Esophagus squamous epithelium (tissue), 5 donors: ENCODE measurements at places on chromosomes 3 and 15.

DNA sequence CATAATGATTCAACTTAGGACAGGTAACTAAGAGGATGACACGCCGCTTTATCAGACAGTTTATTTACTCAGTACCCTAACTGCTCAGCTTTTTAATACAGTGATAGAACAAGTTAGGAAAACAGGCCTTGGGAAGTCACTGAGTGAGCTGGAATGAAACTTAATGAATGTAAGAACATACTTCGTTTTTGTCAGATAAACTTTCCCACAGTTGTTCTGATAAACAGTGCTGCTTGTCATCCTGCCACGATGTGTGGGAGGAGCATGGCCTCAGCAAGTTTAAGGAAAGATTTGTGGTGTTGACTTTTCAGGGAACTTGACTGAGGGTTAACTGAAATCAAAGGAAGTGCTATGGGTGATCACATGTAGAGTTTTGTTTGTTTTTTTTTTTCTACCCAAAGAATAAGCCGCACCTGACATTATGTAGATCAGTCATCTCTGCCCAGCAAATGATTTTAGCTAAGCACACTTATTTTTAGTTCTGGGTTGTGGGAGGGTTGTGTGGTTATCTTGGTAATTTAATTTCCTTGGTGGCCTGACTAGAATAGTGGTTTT is 5.6 kb upstream of the P2RY14 start:
- no peaks in the 10 kb centered on the region for H3K27me3 ChIP-seq
- peaks cover 9% of the 10 kb centered on the region for H3K4me1 ChIP-seq
- H3K27ac ChIP-seq: peak overlapping the region; percentile 26
- no peak overlapping the region for H3K4me3 ChIP-seq
- DNase-seq: no peak

DNA sequence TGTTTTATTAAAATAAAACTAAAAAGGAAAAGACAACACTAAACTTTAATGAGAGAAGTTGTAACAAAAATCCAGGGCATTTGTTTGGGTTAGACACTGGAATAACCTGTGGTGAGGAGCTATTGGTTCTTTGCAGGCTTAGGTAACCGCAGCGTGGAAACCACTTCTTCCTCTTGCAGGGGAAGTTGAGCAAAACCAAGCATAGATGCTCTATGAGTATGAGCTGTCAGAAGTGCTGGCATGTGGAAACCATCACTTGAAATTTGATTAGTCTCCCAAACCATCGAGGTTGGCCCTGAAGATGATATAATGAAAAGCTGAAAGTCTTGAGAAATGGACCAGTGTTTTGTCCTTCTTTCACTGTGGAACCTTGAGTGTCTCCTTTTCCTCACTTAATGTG is 127.1 kb upstream of the RBMS3 start:
- H3K27me3 ChIP-seq: no peaks in the 10 kb centered on the region
- no peak overlapping the region for H3K27ac ChIP-seq
- H3K36me3 ChIP-seq: no peaks in the 10 kb centered on the region
- H3K4me1 ChIP-seq: no peaks in the 10 kb centered on the region
- no peak overlapping the region for H3K4me3 ChIP-seq

DNA sequence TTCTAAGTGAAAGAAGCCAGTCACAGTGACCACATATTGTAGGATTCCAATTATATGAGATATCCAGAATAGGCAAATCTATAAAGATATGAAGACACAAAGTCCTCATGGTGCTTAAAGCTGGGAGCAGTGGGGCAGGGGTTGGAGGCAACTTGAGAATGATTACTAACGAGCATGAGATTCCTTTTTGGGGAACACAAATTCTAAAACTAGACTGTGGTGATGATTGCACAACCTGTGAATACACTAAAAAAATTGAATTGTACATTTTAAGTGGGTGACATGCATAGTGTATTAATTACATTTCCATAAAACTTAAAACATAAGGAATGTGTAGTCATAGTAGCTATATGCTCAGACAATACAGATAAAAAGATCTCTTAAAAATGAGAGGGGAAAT is 103.2 kb downstream of the DPH6 start:
- DNase-seq: no peak
- no peak overlapping the region for H3K27ac ChIP-seq
- H3K36me3 ChIP-seq: no peaks in the 10 kb centered on the region
- no peaks in the 10 kb centered on the region for H3K4me1 ChIP-seq
- no peaks in the 10 kb centered on the region for H3K27me3 ChIP-seq

- no peak overlapping the region for H3K27ac ChIP-seq
- no peaks in the 10 kb centered on the region for H3K27me3 ChIP-seq
- H3K4me3 ChIP-seq: no peak overlapping the region
- DNase-seq: no peak
Observed at GRCh38 chr3:196175722-196176121, 35.5 kb downstream of the ZDHHC19 start.

GRCh38 chr3:138947495-138948121 is 591 bp downstream of the FOXL2NB start:
- H3K4me3 ChIP-seq: no peak overlapping the region
- DNase-seq: no peak
- H3K27ac ChIP-seq: no peak overlapping the region
- peaks cover 51% of the 10 kb centered on the region for H3K4me1 ChIP-seq
- H3K36me3 ChIP-seq: no peaks in the 10 kb centered on the region

GRCh38 chr3:172153335-172153861 is 114.0 kb downstream of the FNDC3B start:
- H3K4me3 ChIP-seq: no peak overlapping the region
- DNase-seq: peak; percentile 14
- H3K36me3 ChIP-seq: no peaks in the 10 kb centered on the region
- no peaks in the 10 kb centered on the region for H3K27me3 ChIP-seq

GRCh38 chr3:59919586-59919985 is 869.8 kb upstream of the CFAP20DC start:
- no peaks in the 10 kb centered on the region for H3K36me3 ChIP-seq
- no peak overlapping the region for H3K4me3 ChIP-seq
- H3K27me3 ChIP-seq: no peaks in the 10 kb centered on the region
- H3K4me1 ChIP-seq: no peaks in the 10 kb centered on the region
- no peak overlapping the region for H3K27ac ChIP-seq

DNA sequence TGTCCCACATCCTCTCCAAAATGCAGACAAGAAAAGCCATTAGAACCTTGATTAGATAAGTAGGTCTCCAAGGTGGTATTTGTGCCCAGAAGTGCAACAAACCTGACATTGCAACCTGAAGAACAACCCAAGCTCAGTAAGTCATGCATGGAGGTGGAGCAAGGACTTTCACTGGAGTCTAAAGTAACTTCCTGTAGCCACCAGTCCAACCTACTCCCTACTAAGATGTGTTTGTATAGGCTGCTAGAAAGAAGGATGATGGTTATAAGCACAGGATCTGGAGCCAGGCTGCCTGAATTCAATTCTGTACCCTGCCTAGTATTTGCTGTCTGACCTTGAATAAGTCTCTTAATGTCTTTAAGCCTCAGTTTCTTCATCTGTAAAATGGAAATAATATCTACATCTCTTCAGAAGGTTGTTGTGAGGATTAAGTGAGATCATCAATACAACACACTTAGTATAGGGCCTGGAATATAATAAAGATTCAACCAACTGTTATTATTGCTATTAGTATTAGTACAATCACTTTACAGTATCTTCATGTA is 32.3 kb downstream of the HDC start:
- DNase-seq: no peak
- no peak overlapping the region for H3K4me3 ChIP-seq
- H3K27me3 ChIP-seq: no peaks in the 10 kb centered on the region
- no peaks in the 10 kb centered on the region for H3K36me3 ChIP-seq
- no peaks in the 10 kb centered on the region for H3K4me1 ChIP-seq

DNA sequence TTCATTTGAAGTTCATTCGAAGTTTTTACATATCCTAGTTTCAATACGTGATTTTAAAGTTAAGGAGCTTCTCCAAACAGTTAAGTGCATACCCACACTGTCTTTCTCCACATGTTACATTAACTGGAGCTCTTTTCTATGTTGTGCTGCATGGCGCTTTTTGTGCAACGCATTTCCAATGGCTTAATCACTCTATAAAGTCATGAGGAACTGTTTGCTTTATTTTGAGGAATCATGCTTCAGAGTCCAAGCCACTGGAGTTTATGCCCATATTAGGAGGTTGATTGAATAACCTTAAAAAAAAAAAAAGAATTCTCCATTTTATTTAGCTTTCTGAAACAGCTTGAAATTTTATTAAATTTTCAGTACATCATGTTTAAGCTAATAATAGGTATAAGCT is 109.4 kb upstream of the MBNL1 start:
- H3K27me3 ChIP-seq: no peaks in the 10 kb centered on the region
- DNase-seq: no peak
- H3K36me3 ChIP-seq: no peaks in the 10 kb centered on the region

GRCh38 chr3:70856414-70857162 is 544.1 kb upstream of the MDFIC2 start:
- no peaks in the 10 kb centered on the region for H3K36me3 ChIP-seq
- no peaks in the 10 kb centered on the region for H3K27me3 ChIP-seq
- no peaks in the 10 kb centered on the region for H3K4me1 ChIP-seq
- DNase-seq: no peak
- no peak overlapping the region for H3K4me3 ChIP-seq

DNA sequence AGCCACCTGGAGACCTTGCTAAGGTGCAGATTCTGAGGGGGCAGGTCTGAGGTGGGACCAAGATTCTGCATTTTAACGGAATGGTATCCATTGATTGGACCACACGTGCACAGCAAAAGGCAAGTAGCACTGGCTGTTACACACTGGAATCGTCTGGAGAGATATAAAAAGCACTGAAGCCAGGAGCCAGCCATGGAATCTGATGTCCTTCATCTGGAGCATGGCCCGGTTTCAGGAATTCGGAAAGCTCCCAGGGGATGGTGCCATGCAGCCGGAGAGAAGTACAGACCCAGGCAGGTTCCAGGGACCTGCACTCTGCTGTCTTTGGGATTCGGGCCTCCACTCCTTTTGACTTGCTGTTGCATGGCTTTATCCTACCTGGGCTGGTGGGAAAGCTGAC is 28.8 kb upstream of the PRR20G start:
- no peak for DNase-seq
- H3K27ac ChIP-seq: no peak overlapping the region
- H3K4me3 ChIP-seq: no peak overlapping the region
- H3K27me3 ChIP-seq: no peaks in the 10 kb centered on the region

- no peaks in the 10 kb centered on the region for H3K4me1 ChIP-seq
- H3K36me3 ChIP-seq: no peaks in the 10 kb centered on the region
- no peak overlapping the region for H3K27ac ChIP-seq
- no peak overlapping the region for H3K4me3 ChIP-seq
- DNase-seq: no peak
- H3K27me3 ChIP-seq: no peaks in the 10 kb centered on the region
Observed at GRCh38 chr3:16433701-16434151, 79.8 kb downstream of the RFTN1 start.

DNA sequence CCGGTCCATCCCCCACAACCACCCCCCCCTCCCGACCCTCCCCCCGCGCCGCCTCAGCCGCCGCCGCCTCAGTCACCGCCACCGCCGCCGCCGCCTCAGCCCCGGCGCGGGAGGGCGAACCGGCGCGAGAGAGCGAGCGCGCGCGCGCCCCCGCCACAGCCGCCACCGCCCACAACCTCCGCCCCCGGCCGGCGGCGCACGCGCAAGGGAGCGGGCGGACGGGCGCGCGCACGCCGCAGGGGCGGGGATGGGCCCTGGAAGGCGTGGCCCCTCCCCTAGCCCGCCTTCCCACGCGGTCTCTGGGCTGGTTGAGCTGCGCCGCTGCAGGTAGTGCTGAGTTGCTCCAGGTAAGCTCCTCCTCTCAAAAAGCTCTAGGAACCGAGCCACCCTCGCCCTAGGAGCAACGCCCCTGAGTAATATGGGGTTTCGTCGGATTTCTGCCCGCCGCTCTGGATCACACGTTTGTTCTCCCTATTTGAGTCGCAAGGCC is at the start of gene TMCC1:
TMCC1 (minus strand) TSS at position 131 of the 490 bp plus-strand sequence.
- H3K4me3 ChIP-seq: peak within 1 kb of the TSS; percentile 91
- H3K36me3 ChIP-seq: no peaks in the 10 kb centered on the region
- H3K27me3 ChIP-seq: no peaks in the 10 kb centered on the region

GRCh38 chr3:45640091-45640507 is 45.5 kb downstream of the LIMD1 start:
- peaks cover 61% of the 10 kb centered on the region for H3K4me1 ChIP-seq
- H3K36me3 ChIP-seq: peaks cover 6% of the 10 kb centered on the region
- no peak overlapping the region for H3K4me3 ChIP-seq
- H3K27me3 ChIP-seq: no peaks in the 10 kb centered on the region
- H3K27ac ChIP-seq: no peak overlapping the region
- DNase-seq: no peak

- H3K36me3 ChIP-seq: no peaks in the 10 kb centered on the region
- no peak overlapping the region for H3K27ac ChIP-seq
- H3K27me3 ChIP-seq: no peaks in the 10 kb centered on the region
- no peak for DNase-seq
Observed at GRCh38 chr15:66670762-66671580, 31.1 kb upstream of the SMAD6 start.

DNA sequence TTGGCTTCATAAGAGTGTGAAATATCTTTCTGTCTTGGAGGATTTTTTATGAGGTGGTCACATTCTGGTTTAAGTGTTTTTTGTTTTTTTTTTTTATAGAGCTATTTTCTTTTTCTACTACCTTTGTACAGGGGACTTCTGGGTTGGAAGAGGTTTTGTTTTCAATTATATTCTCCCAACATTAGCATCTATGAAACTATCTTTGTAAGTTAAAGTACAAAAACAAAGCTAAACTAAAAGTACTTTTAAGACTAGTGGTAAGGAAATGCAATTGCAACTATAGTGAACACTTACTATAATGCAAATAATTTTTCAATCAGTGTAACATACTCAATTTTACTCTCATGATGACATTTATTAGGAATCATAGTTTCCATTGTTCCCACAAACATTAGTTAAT is 688.2 kb downstream of the SI start:
- no peak for DNase-seq
- H3K27me3 ChIP-seq: no peaks in the 10 kb centered on the region
- no peaks in the 10 kb centered on the region for H3K4me1 ChIP-seq
- no peaks in the 10 kb centered on the region for H3K36me3 ChIP-seq
- no peak overlapping the region for H3K4me3 ChIP-seq

DNA sequence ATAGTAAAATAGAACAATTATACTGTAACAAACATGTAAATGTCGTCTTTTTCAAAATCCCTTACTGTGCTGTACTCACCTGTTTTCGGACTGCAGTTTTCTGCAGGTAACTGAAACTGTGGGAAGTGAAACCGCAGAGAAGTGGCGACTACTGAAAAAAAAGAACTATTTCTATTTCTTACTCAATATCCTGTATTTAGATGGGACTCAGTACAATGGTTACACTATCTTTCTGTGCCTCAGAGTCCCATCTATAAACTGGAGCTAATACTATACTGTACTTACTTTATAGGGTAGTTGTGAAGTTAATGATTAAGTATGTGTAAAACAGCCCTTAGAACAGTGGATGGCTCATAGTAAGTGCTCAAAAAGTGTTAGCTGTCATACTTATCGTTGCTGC is 14.3 kb upstream of the P2RY12 start:
- no peak for DNase-seq
- no peak overlapping the region for H3K27ac ChIP-seq
- H3K4me3 ChIP-seq: no peak overlapping the region
- no peaks in the 10 kb centered on the region for H3K27me3 ChIP-seq
- no peaks in the 10 kb centered on the region for H3K4me1 ChIP-seq

- no peaks in the 10 kb centered on the region for H3K36me3 ChIP-seq
- no peaks in the 10 kb centered on the region for H3K27me3 ChIP-seq
- no peak for DNase-seq
- no peak overlapping the region for H3K27ac ChIP-seq
Observed at GRCh38 chr3:134928819-134929218, 133.8 kb downstream of the EPHB1 start.
